ENCODE measurements at places on chromosomes 5 and 9.

DNA sequence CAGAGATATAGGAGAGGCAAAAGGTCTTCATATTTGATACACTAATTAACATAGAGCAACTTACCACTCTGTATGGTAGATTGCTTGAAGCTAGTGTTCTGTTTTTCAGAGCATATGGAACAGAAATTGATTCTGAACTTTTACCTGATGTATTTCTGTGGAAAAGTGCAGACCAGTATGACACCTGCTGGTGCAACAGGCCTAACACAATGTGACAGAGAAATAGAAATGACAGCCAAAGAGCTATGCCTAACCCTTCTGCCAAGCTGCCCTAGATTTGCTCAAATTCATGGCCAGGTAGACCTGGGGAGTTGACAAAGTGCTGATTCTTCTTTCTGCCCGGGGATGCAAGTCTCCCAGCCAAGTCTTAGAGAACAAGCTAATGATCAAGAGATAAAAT is 65.4 kb upstream of the RNF180 start:
- DNase-seq, result no peak

DNA sequence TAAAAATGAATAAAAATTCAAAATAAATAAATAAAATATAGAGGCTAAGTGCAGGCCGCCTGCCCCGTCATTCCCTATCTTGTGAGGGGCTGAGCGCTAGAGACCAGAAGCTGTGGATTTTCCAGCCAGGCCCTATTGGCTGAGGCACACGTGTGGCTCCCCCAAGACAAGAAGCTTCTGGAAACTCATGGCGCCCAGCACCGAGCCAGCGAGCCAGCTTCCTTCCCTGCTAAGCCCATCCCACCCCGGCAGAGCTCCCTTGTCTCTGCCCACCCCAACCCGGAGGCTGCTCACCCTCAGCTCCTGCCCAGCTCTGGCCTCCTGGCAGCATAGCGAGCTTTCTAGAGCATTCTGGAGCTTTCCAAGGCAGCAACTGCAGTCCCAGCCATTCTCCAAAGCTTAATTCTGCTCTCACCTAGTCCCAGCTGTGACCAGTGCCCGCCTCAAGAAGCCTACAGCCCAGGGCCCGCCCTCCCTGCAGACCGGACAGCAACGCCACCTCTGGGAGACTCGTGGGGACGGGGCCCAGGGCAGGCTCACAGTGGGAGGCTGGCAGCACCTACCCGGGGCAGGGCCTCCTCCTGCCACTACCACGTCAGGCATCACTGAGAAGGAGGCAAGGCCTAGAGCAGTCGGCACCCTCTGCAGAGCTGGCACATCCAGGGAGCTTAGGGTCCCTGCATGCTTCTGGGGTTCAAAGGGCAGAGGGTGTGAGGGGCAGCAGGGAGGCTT is 23.2 kb upstream of the TMEM250 start:
- no peak for DNase-seq

DNA sequence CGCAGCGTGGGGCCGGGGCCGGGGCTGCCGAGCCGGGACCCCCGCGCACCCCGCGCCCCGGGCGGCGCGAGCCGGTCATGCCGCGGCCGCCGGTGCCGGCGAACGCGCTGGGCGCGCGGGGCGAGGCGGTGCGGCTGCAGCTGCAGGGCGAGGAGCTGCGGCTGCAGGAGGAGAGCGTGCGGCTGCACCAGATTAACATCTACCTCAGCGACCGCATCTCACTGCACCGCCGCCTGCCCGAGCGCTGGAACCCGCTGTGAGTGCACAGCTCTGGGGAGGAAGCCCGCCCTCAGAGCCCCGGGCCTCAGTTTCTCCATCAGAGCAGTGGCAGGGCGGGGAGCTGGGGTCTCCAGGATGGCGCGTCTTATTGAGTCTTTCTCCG is 335 bp downstream of the GALNT12 start:
- DNase-seq, result no peak

GRCh38 chr5:78112931-78113330 is 181.6 kb downstream of the AP3B1 start:
- no peak for DNase-seq

DNA sequence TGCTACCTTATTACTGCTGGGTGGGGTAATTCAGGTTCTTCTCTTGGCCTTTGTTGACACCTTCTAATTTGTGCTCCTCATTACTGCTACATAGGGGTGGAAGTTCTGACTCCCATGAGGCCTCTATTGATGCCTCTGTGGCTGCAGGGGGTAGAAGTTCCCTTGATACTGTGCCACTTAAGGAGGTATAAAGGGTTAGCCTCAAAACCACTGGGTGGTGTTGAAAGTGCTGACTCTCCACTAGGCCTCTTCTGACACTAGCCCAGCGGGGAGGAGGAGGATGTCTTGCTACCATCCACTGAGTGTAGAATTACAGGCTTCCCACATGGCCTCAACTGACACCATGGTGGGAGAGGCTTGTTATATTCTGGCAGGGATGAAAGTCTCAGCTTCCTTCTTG is 36.7 kb upstream of the CCDC112 start:
- peak; percentile 91 for DNase-seq

GRCh38 chr9:117957267-117957666 is 253.1 kb downstream of the TLR4 start:
- no peak for DNase-seq

GRCh38 chr5:180324601-180324950 is 28.6 kb downstream of the GFPT2 start:
- no peak for DNase-seq

DNA sequence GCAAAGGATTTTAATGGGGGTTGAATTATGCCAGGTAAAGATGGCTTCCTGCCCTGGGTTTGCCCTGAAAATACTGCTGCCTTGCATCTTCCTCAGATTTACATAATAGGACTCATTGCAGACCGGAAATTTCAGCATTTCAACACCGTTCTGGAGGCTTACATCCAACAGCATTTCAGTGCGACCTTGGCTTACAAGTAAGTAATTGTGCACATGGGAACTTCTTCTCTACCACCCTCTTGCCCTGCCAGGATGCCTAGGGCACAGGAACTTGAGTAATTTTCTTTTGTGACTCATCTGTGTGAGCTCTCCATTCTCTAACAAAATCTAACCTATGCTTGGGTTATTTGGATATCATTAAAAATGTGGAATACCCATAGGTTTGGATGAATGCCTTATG is 80.2 kb downstream of the DOCK2 start:
- peak; percentile 35 for DNase-seq

DNA sequence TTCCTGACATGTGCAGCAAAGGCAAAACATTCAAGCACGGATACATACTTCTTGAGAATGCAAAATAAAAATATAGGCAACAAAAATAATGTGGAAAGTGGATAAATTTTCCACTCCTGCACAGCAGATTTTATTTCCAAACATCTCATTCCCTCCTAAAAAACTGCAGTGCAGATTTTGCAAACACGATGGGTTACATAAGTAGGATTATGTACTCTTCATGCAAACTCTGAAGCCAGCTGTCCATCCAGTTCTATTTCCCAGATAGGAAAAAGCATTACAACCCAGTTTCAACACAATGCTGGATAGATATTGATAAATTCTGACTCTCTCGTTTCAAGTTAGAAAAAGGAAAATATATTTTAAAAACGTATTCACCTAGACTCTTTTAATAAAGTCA is 52.7 kb upstream of the CCNG1 start:
- no peak for DNase-seq

DNA sequence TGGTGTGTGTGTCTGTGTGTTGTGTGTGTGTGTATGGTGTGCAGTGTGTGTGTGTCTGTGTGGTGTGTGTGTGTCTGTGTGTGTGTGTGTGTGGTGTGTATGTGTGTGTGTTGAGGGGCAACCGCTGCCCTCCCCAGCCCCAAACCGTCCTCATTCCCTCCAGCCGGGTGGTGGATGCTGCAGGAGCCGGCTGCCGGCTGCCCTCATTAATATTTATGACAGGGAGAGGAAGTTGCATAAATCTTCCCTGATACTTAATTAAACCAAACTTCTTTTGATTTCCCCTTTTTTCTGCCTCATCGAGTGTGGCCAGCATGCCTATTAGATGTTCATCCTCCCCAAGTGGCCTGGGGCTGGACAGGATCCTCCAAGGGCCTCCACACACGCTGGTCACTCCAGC is 121.4 kb upstream of the MVB12B start:
- no peak for DNase-seq

- no peak for DNase-seq
Observed at GRCh38 chr9:26527931-26528330, 364.7 kb downstream of the CAAP1 start.

DNA sequence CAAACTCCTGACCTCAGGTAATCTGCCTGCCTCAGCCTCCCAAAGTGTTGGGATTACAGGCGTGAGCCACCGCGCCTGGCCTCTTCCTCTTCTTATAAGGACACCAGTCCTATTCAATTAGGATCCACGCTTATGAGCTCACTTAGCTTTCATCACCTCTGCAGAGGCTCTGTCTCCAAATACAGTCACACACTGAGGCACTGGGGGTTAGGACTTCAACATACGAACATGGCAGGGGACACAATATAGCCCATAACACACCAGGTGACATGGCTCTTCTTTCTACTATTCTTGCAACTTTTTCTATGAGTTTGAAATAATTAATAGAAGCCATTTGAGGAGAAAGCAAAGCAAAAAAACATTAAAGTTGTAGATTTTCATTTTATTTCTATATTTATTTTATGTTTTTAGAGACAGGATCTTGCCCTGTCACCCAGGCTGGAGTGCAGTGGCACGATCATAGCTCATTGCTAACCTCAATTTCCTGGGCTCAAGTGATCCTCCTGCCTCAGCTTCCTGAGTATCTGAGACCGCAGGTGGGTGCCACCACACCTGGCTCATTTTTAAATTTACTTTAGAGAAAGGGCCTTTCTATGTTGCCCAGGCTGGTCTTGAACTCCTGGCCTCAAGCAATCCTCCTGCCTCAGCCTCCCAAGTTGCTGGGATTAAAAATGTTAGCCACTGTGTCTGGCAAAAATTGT is 6.0 kb upstream of the PRRT1B start:
- no peak for DNase-seq

DNA sequence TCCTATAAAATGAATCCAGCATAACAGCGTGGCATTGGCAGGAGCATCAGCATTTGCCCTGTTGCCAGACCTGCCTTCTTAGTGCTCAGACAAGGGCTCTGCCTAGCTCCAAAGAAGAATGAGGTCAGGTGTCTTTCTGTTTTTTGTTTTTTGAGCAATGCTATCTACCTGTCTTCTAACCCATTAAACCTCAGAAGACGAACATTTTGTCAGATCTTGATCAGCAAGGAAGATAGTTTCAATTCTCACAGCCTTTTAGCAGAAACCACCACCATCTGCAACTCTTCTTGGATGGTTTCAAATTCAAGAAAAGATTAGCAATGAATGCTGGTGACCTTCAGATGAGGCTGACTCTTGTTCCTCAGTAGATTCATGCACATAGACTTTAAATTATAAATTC is 103.5 kb upstream of the IQGAP2 start:
- DNase-seq, result no peak

GRCh38 chr5:139120521-139120920 is 77.6 kb downstream of the SIL1 start:
- DNase-seq, result no peak

DNA sequence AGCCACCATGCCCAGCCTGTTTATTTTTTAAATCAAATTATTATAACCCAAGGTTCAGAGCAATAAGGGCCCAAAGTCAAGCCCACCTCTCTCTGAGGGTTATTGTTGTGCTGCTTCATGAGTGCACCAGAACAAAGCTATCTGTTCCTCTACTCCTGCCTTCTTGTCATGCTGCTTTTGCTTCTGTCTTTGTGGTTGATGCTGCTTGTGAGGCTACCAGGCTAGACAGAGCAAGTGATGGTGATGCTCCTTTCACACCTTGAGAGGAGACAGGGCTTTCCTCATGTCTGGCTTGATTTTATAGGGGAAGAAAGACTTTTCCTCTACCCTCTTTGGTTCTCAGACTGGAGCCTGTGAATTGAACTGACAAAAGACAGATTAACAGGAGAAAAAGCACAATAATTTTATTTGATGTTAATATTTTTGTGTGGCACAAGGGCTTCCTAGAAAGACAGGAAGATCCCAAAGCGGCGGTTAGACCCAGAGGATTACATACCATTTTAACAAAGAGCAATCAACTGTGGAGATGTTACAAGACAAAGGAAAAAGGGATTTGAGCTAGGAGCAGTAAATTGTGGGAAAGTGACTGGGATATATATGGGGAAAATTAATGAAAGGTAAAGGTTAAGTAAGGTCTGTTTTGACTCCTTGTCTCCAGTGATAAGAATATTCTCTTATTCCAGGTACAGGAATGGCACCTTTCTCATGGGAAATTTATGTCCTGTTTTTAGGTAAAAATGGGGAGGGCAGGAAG is 4.4 kb upstream of the CD180 start:
- no peak for DNase-seq

DNA sequence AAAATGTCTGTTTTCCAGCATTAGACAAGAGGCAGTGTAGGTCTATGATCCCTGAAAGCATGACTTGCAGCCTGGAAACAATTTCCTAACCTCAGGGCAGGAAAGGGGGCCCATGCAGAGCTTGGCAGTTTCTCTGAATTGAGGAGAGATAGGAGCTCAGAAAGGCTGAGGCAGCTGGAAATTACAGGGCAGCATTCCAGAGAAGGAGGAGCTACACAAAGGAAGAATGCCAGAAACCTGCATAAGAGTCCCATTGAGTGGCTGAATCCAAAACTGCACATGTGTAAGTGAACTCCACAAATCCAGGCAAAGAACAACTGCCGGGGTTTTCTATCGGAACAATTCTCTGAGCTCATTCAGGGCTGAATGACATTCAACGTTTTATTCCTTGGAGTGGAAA is 346.8 kb downstream of the PIK3R1 start:
- peak; percentile 85 for DNase-seq

- DNase-seq, result no peak
Observed at GRCh38 chr9:1337169-1337568, 287.0 kb downstream of the DMRT2 start.

- no peak for DNase-seq
Observed at GRCh38 chr5:44727100-44727499, 81.6 kb upstream of the MRPS30 start.

GRCh38 chr9:119003201-119003611 is 366.0 kb downstream of the BRINP1 start:
- no peak for DNase-seq

GRCh38 chr5:146440870-146441495 is 6.2 kb upstream of the TCERG1 start:
- no peak for DNase-seq

DNA sequence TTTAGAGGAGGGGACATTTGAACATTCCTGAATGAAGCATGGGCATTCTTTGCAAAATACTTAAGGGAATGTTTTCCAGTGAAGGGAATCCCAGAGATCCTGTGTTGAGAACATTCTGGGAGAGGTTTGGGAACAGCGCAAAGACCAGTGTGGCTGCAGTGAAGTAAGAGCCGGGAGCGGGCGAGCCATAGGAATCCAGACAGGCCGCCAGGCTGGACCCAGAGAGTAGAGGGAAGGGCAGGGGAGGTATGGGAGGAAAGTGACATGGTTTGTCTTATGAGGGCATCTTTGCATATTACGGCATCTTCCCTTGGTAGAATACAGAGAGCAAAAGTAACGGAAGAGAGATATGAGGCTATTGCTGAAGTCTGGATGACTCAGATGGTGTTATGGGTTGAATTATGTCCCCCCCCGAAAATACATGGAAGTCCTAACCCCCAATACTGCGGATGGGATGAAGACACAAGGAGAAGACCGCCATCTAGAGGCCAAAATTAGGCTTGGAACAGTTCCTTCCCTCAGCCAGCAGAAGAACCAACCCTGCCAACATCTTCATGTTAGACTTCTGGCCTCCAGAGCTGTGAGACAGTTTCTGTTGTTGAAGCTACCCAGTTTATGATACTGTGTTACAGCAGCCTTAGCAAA is 268.2 kb downstream of the MAST4 start:
- peak; percentile 80 for DNase-seq

All from choroid plexus epithelial cell (primary cell).